ENCODE measurements at places on chromosomes 1 and 21.

GRCh38 chr1:30126848-30127247, 596.5 kb downstream of the MATN1 start:
- no peak for DNase-seq

GRCh38 chr1:194167956-194168640, 981.7 kb upstream of the B3GALT2 start:
- DNase-seq = no peak

GRCh38 chr1:183838221-183838620, 33.3 kb downstream of the RGL1 start:
- no peak for DNase-seq

DNA sequence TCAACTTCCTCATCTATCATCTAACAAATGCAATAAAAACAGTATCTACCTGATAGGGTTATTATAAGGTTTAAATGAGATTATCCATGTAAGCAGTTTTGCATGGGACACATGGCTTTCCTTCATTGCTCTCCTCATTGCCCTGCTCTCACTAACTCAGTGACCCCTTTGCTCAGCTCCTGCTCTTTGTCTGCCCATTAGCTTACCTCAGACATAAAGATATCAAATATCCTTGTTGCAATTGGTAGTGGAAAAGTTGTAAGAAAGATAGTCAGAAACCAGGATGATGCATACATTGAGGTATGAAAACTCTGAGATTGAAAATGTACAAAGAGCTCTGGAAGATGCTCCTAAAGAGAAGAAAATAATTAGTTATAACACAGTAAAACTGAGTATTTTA, 89.8 kb downstream of the EVI5 start:
- no peak for DNase-seq

DNA sequence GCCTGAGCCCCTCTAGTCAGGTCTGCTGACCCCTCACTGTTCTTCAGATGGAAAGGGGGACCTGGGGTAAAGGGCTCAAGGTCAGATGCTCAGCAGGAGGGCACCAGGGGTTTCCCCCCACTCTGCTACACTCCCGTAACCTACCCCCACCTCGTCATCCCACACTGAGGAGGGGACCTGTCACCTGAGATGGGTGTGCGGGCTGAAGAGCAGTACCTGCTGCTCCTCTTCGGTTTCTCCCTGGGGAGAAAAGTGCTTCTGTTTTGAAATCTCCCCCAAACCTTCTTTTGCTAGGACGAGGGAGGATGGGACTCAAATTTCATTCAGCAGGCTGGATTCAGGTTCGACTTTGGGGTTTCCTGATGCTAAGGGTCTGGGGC, 65.2 kb downstream of the SYT2 start:
- no peak for DNase-seq

- DNase-seq = no peak
These were observed 18.9 kb downstream of the SLC27A3 start for GRCh38 chr1:153793973-153794615.

GRCh38 chr1:16418823-16419425, 18.3 kb downstream of the SPATA21 start:
- no peak for DNase-seq

- no peak for DNase-seq
These were observed 11.8 kb upstream of the TTC22 start for GRCh38 chr1:54812801-54813484.

DNA sequence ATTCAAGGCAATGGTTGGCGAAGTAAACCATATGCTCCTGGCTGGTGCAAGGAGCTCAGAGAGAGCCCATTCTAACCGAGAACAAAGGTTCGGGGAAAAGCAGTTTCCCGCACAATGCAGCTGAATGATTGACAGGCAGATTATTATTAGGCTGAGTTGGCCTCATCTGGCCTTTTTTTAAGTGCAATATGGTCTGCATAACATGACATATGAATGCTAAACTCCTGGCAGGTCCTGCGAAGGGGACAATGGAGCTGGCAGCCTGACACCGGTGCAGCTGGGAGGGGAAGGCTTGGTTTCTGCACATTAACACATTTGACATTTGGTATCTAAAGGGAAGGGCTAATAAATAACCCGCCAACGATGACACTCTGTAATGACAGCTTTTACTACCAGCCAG, 92.0 kb downstream of the MIS18A start:
- no peak for DNase-seq

- no peak for DNase-seq
These were observed 166.3 kb downstream of the BARHL2 start for GRCh38 chr1:90550626-90551406.

DNA sequence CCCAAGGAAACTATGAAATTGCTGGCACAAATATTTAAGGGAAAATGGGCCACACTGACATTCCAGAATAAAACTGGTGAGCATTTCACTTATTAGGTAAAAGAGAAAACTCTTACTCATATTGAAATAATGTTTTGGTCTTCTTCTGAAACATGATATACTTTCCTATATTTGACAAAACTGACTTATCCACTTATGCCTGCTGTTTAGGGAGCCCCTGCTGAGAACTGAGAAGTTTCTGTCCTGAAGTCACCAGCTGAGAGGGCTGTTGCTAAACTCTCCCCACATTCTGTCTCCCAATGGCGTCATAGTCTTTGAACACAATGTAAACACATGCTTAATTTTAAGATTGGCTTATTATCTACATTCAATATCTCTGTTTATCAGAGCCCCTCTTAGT, 46.8 kb upstream of the ZC3H11B start:
- DNase-seq = no peak

DNA sequence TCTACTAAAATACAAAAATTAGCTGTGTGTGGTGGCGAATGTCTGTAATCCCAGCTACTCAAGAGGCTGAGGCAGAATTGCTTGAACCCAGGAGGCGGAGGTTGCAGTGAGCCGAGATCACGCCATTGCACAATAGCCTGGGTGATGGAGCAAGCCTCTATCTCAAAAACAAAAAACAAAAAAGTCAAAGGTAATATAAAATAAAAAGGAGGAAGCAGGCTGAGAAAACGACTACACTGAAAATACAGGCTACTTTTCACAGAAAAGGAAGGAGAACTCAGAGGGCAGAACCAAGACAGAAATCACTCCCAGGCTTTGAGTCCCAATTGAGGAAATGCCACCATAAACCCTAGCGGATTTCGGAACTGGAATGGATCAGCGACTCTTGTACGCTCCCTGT, 5.9 kb upstream of the A3GALT2 start:
- DNase-seq = no peak

DNA sequence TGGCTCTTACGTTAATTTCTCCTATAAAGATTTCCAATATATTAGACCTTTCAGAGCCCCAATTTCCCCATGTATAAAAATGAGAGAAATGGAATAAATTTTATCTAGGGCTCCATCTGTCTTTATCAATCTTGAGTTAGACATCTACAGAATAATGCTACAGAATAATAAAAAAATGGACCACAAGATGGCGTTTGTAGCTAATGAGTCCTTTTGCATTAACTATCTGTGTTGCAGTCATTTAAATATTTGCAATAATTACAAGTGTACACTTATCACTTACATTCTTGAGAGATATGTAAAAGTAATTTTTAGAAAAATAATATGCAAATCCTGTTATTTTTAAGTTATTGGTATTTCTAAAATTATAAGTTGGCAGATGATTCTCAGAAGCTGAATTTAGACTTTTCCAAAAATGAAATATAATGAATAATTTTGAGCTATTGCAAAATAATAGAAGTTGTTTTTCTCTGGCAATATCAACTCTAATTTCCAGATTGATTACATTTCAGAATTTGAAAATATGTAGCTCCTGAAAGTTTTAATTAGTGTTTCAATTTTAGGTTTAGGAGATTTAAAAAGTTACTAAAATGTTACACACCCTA, 87.7 kb downstream of the SNX7 start:
- no peak for DNase-seq

GRCh38 chr1:93821423-93822144, 57.4 kb downstream of the DNTTIP2 start:
- DNase-seq = no peak

- no peak for DNase-seq
These were observed 235.1 kb downstream of the RRAGC start for GRCh38 chr1:38624336-38625039.

GRCh38 chr21:23475281-23476219, 2131.7 kb downstream of the MRPL39 start:
- DNase-seq = no peak

GRCh38 chr1:38097284-38097898, 50.8 kb upstream of the POU3F1 start:
- DNase-seq = no peak

DNA sequence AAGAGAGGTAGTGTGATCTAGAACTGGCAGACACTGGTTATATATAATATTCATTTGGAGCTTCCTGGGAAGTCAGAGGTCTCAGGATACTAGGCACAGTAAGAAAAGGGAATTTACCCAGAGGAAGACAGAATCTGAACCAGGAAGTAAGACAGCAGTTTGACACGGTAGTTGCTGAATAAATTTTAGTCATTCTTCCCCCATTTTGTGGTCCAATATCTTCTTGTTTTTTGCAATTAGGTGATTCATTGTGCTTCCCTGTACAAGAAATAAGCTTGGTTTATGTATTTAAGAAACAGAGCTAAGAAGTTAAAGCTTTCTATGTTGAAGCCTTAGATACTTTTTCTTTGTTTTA, 1.3 kb downstream of the TMEM167B start:
- DNase-seq = no peak

GRCh38 chr1:93304716-93305138, 41.0 kb upstream of the DR1 start:
- peak; percentile 13 for DNase-seq

- no peak for DNase-seq
These were observed 15.6 kb upstream of the HMGCS2 start for GRCh38 chr1:119784191-119784781.

- no peak for DNase-seq
These were observed 17.9 kb upstream of the ATP6V1G3 start for GRCh38 chr1:198558402-198558801.

GRCh38 chr1:106921186-106921585, 135.3 kb upstream of the PRMT6 start:
- no peak for DNase-seq

GRCh38 chr21:16587681-16588375, 858.0 kb downstream of the USP25 start:
- DNase-seq = no peak

DNA sequence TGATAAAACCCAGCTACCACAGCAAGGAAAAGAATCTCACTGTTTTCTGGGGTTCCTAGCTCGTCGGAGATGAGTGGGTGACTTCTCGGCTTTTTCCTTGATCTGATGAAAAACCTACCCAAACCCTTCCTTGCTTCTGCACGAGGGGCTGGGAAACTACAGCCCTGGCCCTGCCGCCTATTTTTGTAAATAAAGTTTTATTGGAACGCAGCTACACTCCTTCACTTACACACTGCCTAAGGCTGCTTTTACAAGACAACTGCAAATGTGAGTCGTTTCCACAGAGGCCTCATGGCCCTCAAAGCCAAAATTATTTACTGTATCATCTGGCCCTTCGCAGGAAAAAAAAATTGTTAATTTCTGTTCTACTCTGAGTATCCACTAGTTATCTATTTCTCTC, 116.0 kb upstream of the TMPRSS2 start:
- no peak for DNase-seq

- no peak for DNase-seq
These were observed 1.8 kb downstream of the ZNF683 start for GRCh38 chr1:26370591-26371382.

DNA sequence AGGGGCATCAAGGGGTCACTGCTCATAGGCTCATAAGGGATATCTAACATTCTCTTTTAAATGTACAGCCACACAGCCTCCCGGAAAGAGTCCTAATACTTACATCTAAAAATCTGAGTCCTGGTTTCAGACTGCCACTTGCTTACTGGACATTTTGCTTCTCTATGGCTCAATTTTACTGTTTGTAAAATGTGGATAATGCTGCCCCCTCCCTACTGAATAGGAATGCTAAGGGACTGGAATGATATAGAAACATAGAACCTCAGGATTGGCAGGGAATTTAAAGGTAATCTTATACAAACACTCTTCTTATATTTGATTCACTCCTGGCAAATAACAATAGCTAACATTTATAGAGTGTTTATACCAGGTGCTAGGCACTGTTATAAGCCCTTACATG, 910 bp upstream of the TNR start:
- no peak for DNase-seq

DNA sequence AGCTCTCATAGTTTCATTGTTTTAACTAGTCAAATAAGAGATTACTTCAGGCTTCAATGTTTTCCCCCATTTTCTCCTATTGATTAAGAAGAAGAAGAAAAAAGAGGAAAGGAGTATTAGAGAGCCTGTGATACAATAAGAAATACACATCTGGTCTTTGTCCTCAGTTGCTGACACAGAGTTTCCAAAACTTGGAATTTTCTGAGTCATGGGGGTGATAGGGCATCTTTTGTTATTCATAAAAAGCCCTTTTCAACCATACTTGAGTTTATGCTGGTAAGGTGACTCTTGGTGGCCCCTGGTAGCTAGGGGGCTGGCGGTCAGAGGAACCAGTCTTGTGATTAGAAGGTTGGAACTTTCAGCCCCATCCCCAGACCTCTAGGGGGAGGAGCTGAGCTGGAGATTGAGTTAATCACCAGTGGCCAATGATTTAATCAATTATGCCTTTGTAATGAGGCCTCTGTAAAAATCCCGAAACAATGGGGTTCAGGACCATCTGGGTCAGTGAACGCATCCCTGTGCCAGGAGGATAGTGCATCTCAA, 28.9 kb upstream of the KLF18 start:
- no peak for DNase-seq

- no peak for DNase-seq
These were observed 622.0 kb downstream of the KIF26B start for GRCh38 chr1:245776694-245777332.

- DNase-seq = no peak
These were observed 40.8 kb upstream of the LRRC3 start for GRCh38 chr21:44414291-44415072.

DNA sequence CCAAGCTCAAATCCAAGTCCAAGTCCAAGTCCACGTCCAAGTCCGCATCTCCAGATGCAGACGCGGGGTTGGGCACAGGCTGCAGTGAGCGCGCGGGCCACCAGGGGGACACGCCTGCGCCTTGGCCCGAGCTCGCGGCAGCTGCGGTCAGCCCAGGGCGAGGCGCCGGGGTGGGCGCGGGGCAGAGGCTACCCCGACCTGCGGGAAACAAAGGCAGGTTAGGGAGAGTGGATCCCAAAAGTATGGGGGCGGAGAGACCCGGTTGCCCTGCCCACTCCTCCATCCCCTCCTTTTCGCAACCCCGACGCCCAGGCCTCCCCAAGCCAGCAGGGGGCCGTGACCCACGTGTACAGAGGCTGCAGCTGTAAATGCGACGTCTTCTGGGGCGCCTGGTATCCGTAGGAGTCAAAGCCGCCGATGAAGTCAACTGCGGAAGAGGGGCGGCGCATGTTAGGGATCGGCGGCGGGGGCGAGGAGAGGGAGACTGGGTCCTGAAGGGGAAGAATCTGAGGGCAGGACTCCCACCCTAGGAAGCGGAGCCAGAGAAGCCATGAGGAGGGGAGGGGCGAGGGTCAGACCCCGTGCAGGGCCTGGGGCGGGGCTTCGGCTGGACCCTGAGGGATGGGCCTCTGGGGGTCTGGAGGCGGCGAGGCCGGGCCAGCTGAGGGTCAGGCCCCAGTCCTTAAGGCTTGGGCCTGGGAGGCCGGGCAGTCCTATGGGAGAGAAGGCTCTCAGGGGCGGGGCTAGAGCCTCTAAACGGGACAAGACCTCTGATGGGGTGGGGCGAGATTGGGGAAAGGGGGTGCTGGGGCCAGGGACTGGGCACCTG, 58.0 kb downstream of the NKAIN1 start:
- no peak for DNase-seq
